Right ventricle myocardium superior (tissue), 1 donor: ENCODE measurements at places on chromosomes 1 and 21. TPM values are rescaled to one million over a fixed set of nuclear protein-coding genes. Genes with fewer than 3 reads are reported as not detected.
A peak's percentile ranks its signal among the peaks of the same experiment; 100 is the strongest.

- DNase-seq = no peak
Observed at GRCh38 chr1:71967670-71968069, 314.7 kb downstream of the NEGR1 start.

DNA sequence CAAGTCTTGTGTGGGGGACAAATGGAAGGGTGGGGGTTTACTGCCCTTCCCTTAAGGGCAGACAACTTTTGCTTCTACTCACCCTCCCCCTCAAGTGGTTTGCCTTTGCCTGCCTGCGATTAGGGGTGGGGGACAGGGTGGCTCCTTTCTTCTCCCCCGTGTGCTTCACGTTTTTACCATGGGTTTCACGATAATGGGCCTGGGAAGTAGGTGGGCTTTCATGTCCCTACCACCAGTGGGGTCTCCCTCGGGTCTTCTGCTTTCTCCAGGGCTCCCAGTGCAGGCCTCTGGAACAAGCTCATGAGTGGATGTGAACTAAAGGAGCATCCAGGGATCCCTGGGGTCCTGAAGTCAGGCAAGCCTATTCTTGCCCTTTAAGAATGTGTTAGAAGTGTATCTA is 21.6 kb downstream of the UTP25 start:
- DNase-seq = no peak

- DNase-seq = no peak
Observed at GRCh38 chr1:212070720-212071302, 35.3 kb downstream of the DTL start.

DNA sequence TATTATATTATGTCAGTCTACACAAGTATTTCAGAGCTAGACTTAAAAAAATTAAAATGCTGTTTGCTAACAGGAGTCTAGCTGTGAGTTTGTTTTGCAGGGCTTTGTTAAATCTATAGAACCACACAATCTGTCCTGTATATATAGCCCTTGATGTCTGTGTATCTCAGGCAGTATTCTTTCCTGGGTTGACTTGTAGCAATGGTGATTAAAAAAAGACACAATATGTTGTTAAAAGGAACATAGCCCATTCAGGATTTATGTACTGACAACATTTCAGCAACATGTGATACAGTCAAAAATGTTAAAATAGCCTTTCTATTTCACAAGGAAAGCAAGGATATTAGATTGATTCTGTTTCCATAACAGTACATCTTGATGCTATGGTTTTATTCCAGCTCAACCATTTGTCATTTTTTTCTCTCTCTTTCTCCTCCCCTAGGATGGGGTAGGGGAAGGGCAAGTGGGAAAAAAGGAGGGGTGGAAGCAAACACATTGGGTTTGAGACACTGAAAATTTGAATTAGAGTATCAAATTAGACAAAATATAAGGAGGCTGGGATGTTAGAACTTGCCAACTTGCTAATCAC is 139.2 kb downstream of the DSCAM start:
- no peak for DNase-seq

DNA sequence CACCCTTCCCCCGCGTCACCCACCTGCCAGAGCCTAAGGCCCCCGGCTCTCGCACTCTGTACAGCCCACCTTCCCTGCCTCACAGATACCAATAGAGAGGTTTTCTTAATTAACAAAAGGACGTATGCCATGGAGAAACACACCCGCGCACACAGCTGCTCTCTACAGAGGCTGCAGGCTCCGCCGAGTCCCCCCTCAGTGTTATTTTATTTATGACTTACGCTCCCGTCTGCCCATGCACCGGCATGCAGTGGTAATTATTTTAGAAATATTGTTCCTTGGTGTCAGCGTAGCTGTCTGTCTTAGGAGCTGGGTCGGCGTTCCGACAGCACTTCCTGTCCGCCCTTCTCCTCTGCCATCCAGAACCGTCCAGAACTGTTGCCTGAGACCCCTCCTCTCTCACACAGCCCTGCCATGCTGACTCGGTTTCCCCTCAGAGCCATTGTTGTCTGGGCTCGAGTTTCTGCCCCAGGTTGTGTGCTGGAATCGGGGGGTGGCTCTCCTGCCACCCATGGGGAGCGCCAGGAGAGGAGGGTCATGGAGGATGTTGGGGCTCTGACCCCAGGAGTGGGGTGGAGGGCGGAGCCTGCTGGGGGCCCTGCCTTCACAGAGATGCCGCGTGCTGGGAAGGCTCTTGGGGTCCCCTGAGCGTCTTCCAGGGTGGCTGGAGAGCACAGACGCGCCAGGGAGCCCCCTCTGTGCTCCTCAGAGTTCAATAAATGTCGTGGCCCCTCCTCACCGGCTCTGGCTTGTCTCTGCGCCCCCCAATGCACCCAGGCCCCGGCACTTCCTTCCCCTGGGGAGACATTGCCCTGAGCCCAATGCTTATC is 39.6 kb upstream of the COL6A1 start:
- peak; percentile 27 for DNase-seq

DNA sequence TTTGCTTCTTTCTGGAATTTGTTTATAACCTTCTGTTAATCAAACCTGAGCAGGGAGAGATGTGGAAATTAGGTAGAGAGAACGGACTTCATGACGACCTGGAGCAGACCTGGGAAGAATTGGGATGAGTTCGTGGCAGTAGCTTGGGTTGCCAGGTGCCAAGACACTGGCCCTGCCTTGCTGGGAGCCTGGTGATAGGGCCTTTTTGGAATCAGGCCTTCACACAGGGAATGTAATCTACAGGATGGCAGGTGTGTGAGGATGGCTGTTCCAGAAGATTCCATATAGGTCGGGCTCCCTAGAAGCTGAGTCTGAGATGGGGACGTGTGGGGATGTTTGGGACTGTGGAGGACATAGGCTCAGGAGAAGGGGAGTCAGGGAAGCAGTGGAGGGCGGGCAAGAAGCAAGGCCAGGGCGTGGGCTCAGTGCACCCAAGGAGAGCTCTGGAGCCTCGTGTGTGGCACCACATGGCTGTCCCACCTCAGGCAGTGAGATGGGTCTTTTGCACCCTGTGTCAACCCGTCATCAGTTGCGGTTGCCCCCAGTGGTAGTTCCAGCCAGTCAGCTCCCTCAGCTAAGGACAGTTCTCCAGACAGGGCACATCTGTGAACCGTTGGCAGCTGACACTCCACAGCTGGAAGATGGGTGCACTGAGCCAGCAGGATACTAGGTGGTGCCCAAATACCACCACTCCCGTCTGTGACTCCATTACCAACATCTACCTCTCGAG is 395.9 kb downstream of the MATN1 start:
- no peak for DNase-seq

GRCh38 chr1:41379738-41380130 is 18.5 kb downstream of the FOXO6 start:
- DNase-seq = no peak

- no peak for DNase-seq
Observed at GRCh38 chr1:15968172-15968571, 7.7 kb downstream of the ZBTB17 start.

DNA sequence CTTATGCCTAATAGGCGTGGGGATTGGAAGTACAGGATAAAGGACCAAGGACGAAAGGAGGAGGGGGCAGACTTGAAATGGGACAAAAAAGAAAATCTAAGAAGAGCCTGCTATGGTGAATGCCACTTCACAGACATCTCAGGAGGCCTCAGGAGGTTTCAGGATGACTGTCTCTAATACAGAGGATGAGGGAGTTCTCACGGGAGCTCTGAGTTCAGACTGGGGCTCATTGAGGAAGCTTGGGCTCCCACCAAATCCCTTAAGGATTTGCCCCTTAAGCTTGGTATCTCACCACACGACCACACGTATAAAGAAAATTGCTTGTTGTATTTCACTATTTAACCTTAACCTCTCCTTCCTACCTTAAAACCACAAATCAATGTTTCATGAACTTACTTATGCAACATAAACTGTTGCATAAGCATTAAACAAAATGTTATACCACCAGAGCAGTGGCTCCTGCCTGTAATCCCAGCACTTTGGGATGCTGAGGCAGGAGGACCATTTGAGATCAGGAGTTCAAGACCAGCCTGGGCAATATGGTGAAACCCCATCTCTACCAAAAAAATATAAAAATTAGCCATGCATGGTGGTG is 12.4 kb downstream of the SLC30A1 start:
- DNase-seq = no peak

GRCh38 chr1:173554089-173554488 is 48.8 kb downstream of the SLC9C2 start:
- DNase-seq = no peak

- no peak for DNase-seq
Observed at GRCh38 chr1:60169206-60169605, 95.6 kb upstream of the C1orf87 start.

DNA sequence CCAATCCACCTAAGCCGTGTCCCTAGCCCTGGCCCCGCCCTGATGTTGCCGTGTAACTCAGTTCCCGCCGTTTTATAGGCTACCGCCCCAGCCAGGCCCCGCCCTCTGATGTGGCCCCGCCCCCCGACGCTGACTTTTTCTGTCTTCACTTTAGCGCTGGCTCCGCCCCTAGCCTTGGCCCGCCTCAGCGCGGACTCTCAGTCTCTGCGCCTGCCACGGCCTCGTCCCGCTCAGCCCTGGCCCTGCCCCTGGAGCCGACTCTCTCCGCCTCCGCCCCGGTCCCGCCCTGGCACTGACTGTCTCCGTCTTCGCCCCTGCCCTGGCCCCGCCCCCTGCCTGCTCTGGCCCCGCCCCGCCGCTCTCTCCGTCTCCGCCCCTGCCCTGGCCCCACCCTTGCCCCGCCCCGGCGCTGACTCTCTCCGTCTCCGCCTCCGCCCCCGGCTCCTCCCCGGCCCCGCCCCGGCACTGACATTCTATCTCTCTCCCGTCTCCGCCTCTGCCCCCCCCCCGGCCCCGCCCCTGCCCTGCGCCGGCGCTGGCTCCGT is 5.2 kb downstream of the MATN1 start:
- peak; percentile 100 for DNase-seq

- no peak for DNase-seq
Observed at GRCh38 chr21:43797415-43797814, 8.0 kb downstream of the RRP1 start.

- no peak for DNase-seq
Observed at GRCh38 chr1:210129092-210129491, 103.5 kb upstream of the SERTAD4 start.

GRCh38 chr1:51605961-51606723 is 10.8 kb upstream of the OSBPL9 start:
- no peak for DNase-seq

- no peak for DNase-seq
Observed at GRCh38 chr1:37347104-37347649, 127.2 kb upstream of the ZC3H12A start.

- no peak for DNase-seq
Observed at GRCh38 chr1:45658171-45658570, 28.2 kb downstream of the GPBP1L1 start.

- peak; percentile 42 for DNase-seq
Observed at GRCh38 chr21:45641480-45642035, 2.0 kb upstream of the PCBP3 start.

DNA sequence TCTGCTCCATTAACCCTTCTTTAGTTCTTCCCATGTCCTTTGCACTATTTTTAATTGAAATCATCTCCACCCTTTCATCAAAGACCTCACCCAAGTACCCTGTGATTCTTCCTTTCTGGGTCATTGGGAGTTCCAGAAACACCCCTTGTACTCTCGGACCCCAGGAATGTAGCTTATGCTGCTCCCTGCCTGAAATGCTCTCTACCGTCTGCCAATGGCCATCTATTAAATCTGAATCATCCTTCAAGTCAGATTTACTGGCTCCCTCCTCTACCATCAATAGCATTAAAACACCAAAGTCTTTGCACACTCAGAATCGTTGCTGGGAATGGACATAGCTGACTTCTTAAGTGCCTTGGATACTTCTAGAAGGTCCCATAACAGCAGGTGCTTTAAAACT is 73.2 kb upstream of the GADD45A start:
- DNase-seq = no peak

The PACC1 gene
- 2.2 TPM for total RNA-seq

The XCL1 gene
- total RNA-seq = 0.48 TPM

The HFM1 gene
- total RNA-seq = 2.1 TPM
